ENCODE measurements at places on chromosomes 6 and 20. TPM values are rescaled to one million over a fixed set of nuclear protein-coding genes. Genes with fewer than 3 reads are reported as not detected.

Gene UBE3D
- 7.8 TPM for polyA plus RNA-seq

DNA sequence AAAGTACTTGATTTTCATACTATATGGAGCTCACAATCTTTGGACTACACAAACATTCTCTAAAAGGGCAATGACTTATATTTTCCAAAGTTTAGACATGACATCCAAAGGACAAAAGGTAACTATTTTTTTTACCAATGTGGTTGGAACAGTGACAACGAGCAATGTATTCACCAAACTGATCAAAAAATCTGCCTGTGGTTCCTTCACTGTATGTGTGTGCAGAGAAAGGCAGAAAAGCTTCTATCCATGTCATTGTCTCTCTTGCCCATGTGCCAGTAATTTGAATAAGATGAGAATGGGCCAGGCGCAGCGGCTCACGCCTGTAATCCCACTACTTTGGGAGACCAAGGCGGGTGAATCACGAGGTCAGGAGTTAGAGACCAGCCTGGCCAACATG, 25.5 kb downstream of the MCUR1 start:
- DNase-seq, result no peak

- DNase-seq, result peak; percentile 46
Measured at GRCh38 chr20:15236812-15237211, 899.4 kb upstream of the FLRT3 start.

GRCh38 chr6:127851197-127851596, 49.7 kb downstream of the THEMIS start:
- no peak for DNase-seq

DNA sequence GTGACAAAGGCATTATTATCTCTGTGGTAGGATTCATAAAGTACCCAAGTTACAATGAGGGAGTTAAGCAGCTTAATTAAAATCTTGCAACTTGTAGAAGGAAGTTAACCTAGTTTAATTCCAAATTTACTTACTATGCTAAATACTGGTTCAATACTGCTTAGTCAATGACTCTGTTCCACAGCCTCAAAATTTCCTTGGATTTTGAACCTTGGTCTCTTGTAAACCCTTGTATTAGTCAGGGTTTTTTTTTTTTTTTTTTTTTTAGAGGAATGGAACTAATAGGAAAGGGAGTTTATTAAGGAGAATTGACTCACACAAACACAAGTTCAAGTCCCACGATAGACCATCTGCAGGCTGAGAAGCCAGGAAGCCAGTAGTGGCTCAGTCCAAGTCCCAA, 163.4 kb downstream of the HS3ST5 start:
- DNase-seq, result peak; percentile 25

DNA sequence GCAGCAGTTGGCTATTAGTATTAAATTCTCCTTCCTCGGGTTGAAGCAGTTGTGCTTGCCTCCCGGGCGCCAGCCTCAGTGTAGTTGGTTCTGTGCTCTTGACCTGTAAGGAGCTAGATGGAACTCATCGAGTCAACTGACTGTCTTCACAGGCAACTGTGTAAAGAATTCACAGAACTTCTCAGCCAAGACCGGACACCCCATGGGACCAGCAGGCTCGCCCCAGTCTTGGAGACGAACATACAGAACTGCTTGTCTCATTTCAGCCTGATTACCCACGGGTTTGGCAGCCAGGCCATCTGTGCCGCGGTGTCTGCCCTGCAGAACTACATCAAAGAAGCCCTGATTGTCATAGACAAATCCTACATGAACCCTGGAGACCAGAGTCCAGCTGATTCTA, 8.5 kb downstream of the TFAP2C start:
- DNase-seq, result no peak

All from large intestine (tissue), 12 donors.